Endothelial cell of umbilical vein (primary cell): ENCODE measurements at places on chromosomes 2 and 18. TPM values are rescaled to one million over a fixed set of nuclear protein-coding genes. Genes with fewer than 3 reads are reported as not detected.

TRAPPC12 gene
- 74.5 and 81.5 TPM in 2 replicates for total RNA-seq

MYOM1 gene
- total RNA-seq, result not detected in 2 replicates

KRTCAP3 gene
- total RNA-seq, result 4.0 and 4.6 TPM in 2 replicates

ANO7 gene
- total RNA-seq, result 2.5 and 2.8 TPM in 2 replicates

FBLN7 gene
- 2.1 and 3.3 TPM in 2 replicates for total RNA-seq

POTEI gene
- 0.13 and 0.16 TPM in 2 replicates for total RNA-seq

ILKAP gene
- total RNA-seq, result 47.5 and 49.2 TPM in 2 replicates

NT5DC4 gene
- not detected in 2 replicates for total RNA-seq

PUM2 gene
- total RNA-seq, result 79.2 and 83.7 TPM in 2 replicates

NAGK gene
- 125 and 130 TPM in 2 replicates for total RNA-seq

GRCh38 chr18:10739152-10739551, 213.3 kb downstream of the NAPG start:
- DNase-seq, result no peak

- DNase-seq, result no peak
These were observed 4.1 kb downstream of the HOXD3 start for GRCh38 chr2:176160986-176161824.

- no peak for DNase-seq
These were observed 194.4 kb upstream of the ID2 start for GRCh38 chr2:8487461-8487932.

DNA sequence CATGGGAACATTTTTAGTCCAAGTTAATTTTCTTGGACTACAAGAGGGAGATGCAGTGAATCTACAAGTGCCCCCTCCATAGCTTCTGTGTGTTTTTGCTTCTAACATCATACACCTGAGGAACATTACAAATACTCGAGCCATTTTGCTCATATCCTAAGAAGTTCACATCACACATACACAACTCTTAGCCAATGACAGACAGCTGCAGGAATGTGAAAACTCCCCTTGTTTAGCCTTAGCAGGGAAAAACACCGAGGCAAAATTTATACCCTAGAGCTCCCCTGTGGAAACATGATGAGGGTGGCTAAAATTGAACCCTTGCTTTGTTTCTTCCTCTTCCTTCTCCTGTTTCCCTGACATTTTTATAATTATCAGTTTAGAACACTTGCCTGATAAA, 928.3 kb upstream of the NRXN1 start:
- DNase-seq, result no peak

- peak; percentile 52 for DNase-seq
These were observed 75.3 kb upstream of the PPP1CB start for GRCh38 chr2:28676152-28676835.

- DNase-seq, result no peak
These were observed 291.5 kb downstream of the SLC4A3 start for GRCh38 chr2:219918944-219919343.

DNA sequence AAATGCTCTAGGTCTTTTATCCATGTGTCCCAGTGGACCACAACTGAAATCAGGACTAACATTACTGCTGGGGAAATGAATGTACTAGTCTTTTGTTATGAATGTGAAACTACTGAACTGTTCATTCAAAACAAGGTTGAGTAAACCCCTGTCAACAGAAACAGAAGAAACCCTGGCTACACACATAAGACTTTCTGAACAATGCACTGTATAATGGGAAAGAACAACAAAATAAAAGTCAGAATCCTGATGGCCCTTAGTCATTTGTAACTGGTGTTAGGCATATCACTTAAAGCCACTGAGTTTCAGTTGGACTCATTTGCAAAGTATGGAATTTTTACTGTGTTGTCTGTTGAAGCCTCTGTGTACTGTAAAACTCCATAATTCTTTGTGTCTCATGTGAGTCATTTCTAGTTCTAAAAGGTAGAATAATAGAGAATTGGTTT, 77.0 kb upstream of the UBXN4 start:
- DNase-seq, result peak; percentile 31

GRCh38 chr18:77223221-77223639, 26.4 kb upstream of the GALR1 start:
- DNase-seq, result no peak

GRCh38 chr2:74952575-74952974, 5.9 kb upstream of the POLE4 start:
- no peak for DNase-seq

GRCh38 chr2:109272461-109272860, 143.5 kb downstream of the SH3RF3 start:
- DNase-seq, result no peak

DNA sequence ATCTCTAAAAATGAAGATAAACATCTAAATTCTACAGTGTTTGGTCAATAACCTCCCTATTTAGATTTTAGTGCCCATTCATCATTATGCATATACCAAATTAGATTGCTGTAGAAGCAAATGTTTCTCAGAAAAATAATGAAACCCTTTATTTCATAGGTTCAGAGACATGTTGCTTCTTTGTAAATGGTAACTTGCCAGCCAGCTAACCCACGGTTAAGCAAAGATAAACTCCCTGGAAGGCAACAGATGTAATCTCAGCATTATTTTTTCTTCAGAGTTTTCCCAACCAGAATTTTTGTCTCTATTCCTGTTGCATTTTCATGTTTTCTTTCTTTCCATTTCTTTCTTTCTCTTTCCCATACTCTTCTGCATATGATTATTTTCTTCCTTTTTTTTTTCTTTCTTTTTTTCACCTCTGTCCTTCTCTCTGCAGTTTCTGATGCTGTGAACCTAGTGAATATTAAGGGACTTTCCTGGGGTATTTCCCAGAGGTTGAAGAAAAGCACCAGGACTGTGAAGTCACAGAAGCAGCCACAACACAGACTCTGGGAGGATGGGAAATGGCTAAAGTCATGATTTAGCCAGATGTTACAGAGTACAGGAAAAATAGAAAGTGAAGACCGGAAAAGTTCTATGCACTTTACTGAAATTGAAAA, 50.0 kb upstream of the DSG1 start:
- no peak for DNase-seq

DNA sequence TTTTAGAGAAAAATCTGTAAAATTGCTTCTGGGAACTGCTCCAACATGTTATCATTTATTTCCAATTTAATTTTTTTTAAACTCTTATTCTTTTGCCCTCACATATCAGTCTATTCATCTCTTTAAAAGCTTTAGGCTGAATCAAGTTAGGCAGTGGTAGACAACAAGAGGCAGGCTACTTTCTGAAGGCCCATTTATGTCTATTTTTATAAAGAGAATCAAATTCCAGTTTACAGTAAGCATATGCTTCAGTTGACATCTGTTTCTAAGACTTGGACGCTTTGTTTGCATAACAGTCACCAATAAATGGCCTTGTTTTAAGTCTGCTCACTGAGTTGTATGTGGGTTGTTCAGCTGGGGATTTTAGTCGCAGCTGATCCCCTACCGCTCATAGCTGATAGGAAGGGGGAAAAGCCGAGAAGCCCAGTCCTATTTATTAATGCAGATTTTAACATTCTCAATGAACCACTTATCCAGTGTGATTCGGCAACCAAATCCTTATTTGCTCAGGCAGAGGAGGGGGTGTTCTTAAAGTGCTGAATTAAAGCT, 260.4 kb upstream of the SIX3 start:
- no peak for DNase-seq

DNA sequence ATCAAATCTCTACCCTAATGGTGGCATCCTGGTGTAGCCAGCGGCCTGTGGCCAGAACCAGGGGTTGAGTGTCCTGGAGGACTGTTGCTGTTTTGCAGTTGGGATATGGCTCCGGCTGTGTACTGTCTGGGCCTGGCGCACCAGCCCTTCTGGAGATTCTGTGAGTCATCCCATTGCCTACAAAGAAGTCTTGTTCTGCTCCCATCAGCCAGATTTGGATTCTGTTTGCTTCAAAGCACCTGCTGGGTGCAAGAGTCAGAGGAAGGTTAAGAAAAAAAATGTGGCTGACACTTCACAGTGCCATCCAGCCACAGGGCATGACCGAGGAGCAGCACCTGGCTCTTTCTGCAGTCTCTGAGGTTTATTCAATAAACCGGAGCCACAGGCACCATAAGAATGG, 41.0 kb upstream of the ASAP2 start:
- DNase-seq, result no peak

DNA sequence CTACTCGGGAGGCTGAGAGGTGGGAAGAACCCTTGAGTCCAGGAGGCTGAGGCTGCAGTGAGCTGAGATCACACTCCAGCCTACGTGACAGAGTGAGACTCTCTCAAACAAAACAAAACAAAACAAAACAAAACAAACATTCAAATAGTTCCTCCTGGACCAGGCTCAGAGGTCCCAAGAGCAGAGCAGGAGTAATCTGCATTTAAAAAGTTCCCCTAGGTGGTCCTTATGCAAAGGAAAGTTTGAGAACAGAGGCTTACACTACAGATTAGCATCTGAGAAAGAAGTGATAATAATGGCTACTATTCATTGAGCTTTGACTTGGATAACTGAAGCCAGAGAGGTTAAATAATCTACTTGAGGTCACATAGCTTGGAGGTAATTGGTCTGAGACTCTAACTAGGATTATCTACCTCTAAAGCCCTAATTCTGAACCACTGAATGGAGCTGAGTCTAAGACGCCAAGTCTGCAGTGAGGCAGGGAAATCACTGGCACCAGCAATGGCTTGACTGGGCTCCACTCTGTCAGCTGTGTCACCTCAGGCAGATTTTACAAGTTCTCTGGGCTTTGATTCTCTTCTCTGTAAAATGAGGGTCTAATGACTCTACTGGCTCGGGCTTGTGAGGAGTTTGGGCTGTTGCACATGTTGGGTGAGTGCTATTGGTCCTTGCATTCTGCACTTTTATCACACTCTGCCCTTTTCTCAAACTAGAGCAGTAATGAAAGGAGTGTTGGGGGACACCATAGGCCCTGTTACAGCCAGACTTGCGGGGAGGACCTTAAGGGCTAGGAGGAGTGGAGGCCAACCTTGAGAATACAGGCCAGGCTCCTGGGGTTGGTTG, 29.2 kb upstream of the DLX2 start:
- no peak for DNase-seq

- DNase-seq, result no peak
These were observed 31.1 kb upstream of the PPP1R1C start for GRCh38 chr2:181954538-181954883.

DNA sequence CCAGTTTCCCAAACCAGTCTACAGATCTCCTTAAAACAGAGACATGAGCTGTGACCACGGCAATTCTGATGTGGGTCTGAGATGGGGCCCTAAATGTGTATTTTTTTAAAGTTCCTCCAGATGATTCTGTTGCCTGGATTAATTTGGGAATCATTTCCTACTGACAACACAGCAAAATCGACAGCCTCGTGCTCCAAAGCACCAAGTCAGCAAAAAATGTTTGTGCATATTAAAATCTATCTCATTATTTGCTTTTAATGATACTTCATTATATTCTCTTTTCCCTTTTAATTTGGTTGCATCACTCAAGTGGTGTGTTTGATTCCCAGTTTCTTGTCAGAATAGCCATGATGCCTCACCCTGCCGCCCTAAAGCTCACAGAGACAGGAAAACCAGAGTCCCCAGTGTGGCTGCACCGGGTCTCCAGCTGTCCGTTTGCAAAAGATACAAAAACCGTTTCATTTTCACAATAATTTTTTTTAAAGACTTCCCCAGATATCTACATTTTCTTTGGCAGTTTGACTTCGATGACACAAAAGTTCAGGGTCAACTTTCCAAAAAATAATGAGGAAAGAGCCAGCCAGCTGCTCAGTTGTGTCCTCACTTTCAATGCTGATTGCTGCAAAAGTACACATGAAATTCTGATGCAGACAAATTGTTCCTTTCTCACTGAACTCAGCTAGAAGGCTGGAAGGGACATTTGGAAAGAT, 443.2 kb upstream of the ID2 start:
- no peak for DNase-seq

GRCh38 chr2:230916218-230916617, 8.8 kb downstream of the GPR55 start:
- DNase-seq, result no peak

- no peak for DNase-seq
These were observed 239.6 kb downstream of the PIEZO2 start for GRCh38 chr18:10909724-10910123.

DNA sequence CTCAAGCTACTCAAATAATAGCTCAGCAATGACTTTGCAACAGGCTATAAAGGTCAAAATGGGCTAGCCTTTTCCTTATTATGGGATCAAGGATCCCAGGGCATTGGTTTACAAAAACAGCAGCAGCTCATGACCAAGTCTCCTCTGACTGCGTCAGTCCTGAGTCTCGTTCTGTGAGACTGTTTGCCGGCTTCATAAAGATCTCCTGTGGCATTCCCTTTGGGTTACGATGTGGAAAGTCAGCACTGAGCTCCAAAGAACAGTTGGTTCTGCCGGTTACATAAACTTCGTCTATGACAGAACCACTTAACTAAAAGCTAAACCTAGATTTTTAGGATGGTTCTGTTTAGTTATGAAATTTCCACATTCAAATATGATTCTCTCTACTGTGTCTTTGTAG, 674.9 kb downstream of the ZEB2 start:
- DNase-seq, result no peak

GRCh38 chr18:63603355-63603754, 16.2 kb downstream of the SERPINB13 start:
- no peak for DNase-seq

- no peak for DNase-seq
These were observed 80.3 kb downstream of the TSHZ1 start for GRCh38 chr18:75290737-75291358.

DNA sequence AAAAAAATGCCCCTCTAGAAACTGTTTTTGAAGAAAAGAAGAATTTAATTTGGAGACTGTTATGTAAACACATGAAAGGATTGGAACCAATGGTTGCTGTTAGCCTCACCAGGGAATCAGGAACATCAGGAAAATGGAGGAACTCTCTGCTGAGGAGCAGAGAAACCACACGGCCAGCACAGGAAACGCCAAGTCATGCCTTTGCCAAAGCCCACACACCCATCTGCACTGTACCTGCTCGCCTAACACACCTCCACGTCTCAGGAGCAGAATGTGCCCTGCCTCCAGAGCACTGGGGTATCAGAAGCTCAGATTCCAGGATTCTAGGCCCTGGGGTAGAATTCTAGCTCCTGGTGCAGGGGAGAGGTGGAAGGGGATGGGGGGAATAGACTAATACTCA, 9.8 kb upstream of the SCYGR1 start:
- DNase-seq, result no peak

GRCh38 chr18:62982600-62983251, 267.4 kb downstream of the PHLPP1 start:
- peak; percentile 65 for DNase-seq

GRCh38 chr2:41972819-41973218, 75.0 kb upstream of the PKDCC start:
- no peak for DNase-seq
